PC-3 (cell line): ENCODE measurements at places on chromosomes 16 and 17.

DNA sequence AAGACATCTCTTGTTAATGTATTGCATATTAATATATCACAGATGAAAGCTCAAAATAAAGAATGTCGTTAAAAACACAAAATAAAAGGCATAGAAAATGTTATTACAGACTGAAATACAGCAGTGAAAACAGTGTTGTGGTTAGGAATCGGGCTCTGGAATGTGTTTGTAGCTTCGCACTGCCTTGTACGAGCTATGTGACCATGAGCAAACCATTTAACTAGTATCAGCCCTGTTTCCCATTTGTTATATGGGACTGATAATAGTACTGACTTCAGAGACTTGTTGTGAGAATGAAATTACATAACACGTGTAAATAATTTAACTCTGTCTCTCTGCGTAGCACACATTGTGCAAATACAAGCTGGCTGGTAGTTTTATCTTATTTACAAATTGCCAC, 648 bp upstream of the RBFOX1 start:
- H3K4me1 ChIP-seq = no peaks in the 10 kb centered on the region
- no peak overlapping the region for H3K4me3 ChIP-seq
- no peak overlapping the region for H3K27ac ChIP-seq
- no peaks in the 10 kb centered on the region for H3K36me3 ChIP-seq

DNA sequence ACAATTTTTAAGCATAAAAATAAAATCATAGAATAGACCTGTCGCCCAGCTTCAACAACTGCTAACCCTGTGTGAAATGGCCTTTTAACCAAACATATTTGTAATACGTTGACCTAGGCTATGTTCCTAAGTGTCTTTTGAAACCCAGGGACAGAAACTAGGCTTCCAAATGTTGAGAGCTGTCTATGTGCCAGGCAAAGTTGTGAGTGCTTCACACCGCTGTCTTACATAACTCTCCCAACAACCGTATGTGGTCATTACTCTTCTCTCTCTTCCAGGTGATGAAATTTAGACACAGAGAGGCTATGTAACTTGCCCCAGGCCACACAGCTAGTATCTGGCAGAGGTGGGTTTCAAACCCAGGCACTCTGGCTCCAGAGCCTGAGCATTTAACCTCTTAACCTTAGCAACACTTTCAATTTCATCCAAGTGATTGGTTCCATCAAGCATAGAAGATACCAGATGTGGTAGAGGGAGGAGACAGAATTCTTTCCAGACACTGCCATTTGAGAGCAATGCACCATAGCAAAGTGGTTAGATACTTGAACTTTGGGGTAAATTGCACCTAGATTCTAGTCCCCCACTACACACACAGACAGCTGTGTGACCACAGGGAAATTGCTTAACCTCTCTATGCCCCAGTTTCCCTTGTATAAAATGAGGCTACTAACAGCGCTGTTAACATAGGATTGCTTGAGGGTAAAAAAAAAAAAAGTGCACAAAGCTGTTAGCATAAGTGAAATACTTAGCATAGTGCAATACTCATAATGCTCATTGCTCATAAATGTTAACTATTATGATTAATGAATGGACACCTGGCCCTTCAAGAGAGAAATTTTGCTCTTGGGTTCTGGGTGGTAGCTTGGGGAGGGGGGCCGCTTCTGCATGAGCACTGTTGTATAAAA, 160.6 kb downstream of the IRX3 start:
- H3K27ac ChIP-seq = no peak overlapping the region
- DNase-seq = no peak
- H3K27me3 ChIP-seq = peaks cover 23% of the 10 kb centered on the region; the same call in 1 of the 2 replicates
- H3K36me3 ChIP-seq = no peaks in the 10 kb centered on the region
- H3K4me3 ChIP-seq = no peak overlapping the region

GRCh38 chr17:40536295-40537171, 28.7 kb downstream of the CCR7 start:
- no peak overlapping the region for H3K27ac ChIP-seq
- no peak for DNase-seq
- no peaks in the 10 kb centered on the region for H3K36me3 ChIP-seq
- H3K4me1 ChIP-seq = peaks cover 20% of the 10 kb centered on the region
- no peaks in the 10 kb centered on the region for H3K27me3 ChIP-seq

DNA sequence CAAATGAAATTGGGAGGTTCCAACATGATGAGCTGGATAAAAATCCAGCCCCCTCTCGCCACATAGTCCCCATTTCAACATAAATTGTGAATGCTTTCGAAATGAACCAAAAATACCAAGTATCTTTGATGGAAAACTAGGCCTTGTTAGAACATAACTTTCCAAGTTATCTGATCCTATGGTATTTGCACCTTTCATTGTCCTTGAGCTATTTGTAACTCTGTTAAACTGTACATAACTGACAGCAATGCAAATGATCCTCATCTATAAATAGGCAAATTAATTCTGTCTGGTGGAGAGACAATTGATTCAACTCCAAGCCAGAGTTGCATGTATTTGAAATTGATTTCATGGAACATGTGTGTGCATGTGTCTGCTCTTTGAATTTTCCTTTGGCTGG, 18.2 kb downstream of the CMTM4 start:
- no peak overlapping the region for H3K4me3 ChIP-seq
- peaks cover 11% of the 10 kb centered on the region for H3K4me1 ChIP-seq
- no peaks in the 10 kb centered on the region for H3K36me3 ChIP-seq
- no peaks in the 10 kb centered on the region for H3K27me3 ChIP-seq
- no peak overlapping the region for H3K27ac ChIP-seq

DNA sequence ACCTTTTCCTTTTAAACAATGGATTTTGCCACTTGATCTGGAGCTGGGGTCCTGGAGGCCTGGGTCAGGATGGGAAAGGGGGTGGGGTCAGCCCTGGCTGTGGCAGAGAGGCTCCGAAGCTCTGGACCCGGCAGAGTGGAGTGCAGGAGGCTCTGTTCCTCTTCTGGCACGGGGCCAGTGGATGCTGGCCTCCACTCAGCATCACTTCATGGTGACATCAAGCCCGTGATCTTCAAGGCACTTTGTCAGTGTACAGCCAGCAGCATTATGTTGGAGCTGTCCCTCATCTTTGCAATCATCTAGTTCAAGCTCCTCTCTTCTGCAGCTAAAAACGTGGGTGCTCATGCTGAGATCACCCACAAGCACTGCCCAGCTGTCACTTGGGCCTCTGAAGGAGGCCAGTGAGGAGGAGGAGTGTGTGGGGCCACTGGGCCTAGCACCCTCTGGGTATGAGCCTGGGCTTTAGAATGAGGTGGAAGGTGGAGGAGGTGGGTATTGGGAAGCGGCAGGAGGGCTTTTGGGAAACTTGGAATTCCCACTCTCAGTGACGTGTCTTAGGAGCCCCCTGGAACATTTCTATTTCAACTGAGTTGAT, 45.9 kb upstream of the MGAT5B start:
- H3K27ac ChIP-seq = no peak overlapping the region
- no peaks in the 10 kb centered on the region for H3K4me1 ChIP-seq
- no peaks in the 10 kb centered on the region for H3K36me3 ChIP-seq
- no peak overlapping the region for H3K4me3 ChIP-seq

DNA sequence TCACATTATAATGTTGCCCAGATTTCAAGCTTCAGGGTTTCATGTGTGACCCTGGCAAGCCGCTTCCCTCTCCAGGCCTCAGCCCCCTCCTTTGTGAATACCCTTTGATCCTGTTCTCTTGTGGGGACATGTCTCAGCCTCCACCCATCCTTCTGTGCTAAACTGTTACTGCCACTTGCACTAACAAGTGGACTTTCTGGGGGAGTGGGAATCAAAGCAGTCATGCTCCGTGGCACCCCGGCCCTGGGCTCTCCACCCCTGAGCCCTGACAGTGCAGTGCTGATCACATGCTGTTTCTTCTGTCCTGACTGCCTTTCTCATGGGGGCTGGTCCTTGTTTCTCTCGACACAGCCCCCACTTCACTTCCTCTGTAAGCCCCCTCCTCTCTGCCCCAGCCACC, 9.7 kb upstream of the DCAF7 start:
- H3K36me3 ChIP-seq = no peaks in the 10 kb centered on the region
- DNase-seq = no peak
- no peak overlapping the region for H3K27ac ChIP-seq

- no peaks in the 10 kb centered on the region for H3K4me1 ChIP-seq
- DNase-seq = no peak
- H3K4me3 ChIP-seq = no peak overlapping the region
- no peak overlapping the region for H3K27ac ChIP-seq
Measured at GRCh38 chr17:37197336-37197735, 178.4 kb upstream of the C17orf78 start.

DNA sequence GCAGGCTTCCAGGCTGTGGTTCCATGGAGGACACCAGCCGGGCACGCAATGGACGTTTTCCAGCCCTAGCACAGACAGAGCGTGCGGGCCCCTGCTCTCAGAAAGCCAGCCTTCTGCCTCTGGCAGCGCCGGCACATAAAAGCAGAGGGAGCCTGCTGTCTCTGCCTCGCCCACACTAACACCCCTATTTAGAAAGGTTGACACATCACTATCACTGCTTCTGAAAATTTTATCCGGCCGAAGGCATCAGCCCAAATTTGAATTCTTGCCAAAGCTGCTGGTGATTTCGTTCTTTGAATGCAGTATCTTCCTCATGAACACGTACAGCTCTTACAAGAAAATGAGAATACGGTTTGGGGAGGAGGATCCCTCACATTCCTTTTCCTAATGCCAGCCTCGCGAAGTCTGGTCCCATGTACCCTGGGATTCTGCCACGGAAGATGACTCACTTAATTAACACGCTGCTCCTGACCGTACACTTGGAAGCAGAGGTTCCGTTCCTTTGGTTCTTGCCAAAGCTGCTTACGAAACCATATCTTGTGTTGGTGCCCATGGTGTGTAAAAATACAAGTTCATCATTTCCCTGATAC, 1.3 kb upstream of the RAB11FIP3 start:
- peaks cover 23% of the 10 kb centered on the region for H3K4me1 ChIP-seq
- peak; percentile 76 for DNase-seq
- H3K36me3 ChIP-seq = no peaks in the 10 kb centered on the region
- H3K4me3 ChIP-seq = peak overlapping the region; percentile 70
- no peaks in the 10 kb centered on the region for H3K27me3 ChIP-seq
- no peak overlapping the region for H3K27ac ChIP-seq

GRCh38 chr16:56369202-56369601, 56.1 kb downstream of the AMFR start:
- no peaks in the 10 kb centered on the region for H3K27me3 ChIP-seq
- DNase-seq = no peak
- H3K36me3 ChIP-seq = no peaks in the 10 kb centered on the region; the same call in none of the 2 replicates
- H3K4me1 ChIP-seq = peaks cover 34% of the 10 kb centered on the region
- H3K27ac ChIP-seq = no peak overlapping the region
- no peak overlapping the region for H3K4me3 ChIP-seq

DNA sequence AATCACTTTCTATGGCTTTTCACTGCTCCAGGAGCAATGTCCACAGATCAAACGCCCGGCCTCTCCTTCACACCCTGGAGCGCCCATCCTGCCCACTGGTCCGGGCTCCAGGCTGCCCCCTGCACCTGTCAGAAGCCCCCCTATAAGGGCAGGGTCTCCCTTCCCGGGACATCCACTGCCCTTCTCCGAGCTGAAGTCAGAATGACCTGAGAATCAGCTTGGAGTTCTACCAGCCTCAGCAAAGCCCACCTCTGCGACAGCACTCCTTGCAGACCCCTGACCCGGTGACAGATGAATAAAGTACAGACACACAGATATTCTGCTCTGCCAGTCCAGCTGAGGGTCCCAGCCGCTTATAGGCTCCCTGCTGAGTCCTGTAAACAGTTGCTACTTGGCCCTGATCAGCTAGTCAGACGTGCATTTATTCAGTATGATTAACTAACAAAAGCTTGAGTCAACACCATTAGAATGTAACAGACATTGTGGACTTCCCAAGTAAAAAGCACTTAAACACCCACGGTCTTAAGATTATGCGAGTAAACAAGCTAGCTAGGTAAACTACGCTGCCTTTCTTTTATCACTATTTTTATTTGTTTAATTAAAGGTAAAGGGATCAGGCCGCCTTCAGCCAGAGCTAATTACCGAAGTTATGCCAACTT, 4.8 kb downstream of the SLC7A5 start:
- peak overlapping the region; percentile 24; the same call in 1 of the 2 replicates for H3K4me3 ChIP-seq
- no peaks in the 10 kb centered on the region for H3K27me3 ChIP-seq
- peaks cover 22% of the 10 kb centered on the region for H3K4me1 ChIP-seq
- DNase-seq = peak; percentile 39
- H3K36me3 ChIP-seq = no peaks in the 10 kb centered on the region

- H3K4me1 ChIP-seq = peaks cover 6% of the 10 kb centered on the region; the same call in 1 of the 2 replicates
- H3K27me3 ChIP-seq = no peaks in the 10 kb centered on the region
- no peak overlapping the region for H3K4me3 ChIP-seq
Measured at GRCh38 chr17:40561871-40562611, 3.2 kb downstream of the CCR7 start.

- H3K4me3 ChIP-seq = no peak overlapping the region
- H3K27me3 ChIP-seq = no peaks in the 10 kb centered on the region
- no peak overlapping the region for H3K27ac ChIP-seq
- no peak for DNase-seq
Measured at GRCh38 chr17:35116845-35117244, 2.8 kb downstream of the RAD51D start.

GRCh38 chr17:80960797-80961452, 30.7 kb upstream of the CHMP6 start:
- no peak overlapping the region for H3K27ac ChIP-seq
- no peak overlapping the region for H3K4me3 ChIP-seq
- H3K27me3 ChIP-seq = no peaks in the 10 kb centered on the region
- H3K4me1 ChIP-seq = peaks cover 9% of the 10 kb centered on the region; the same call in 1 of the 2 replicates

- H3K27ac ChIP-seq = peak overlapping the region; percentile 23; the same call in 1 of the 2 replicates
- H3K36me3 ChIP-seq = peaks cover 17% of the 10 kb centered on the region
- H3K27me3 ChIP-seq = no peaks in the 10 kb centered on the region
- H3K4me1 ChIP-seq = peaks cover 17% of the 10 kb centered on the region
Measured at GRCh38 chr16:2773188-2773968, 3.7 kb downstream of the ELOB start.

- no peaks in the 10 kb centered on the region for H3K36me3 ChIP-seq
- H3K27ac ChIP-seq = no peak overlapping the region
- no peak overlapping the region for H3K4me3 ChIP-seq
- no peaks in the 10 kb centered on the region for H3K27me3 ChIP-seq
Measured at GRCh38 chr16:24635900-24636610, 93.4 kb upstream of the TNRC6A start.

GRCh38 chr16:14187517-14188338, 116.6 kb downstream of the MRTFB start:
- no peak for DNase-seq
- no peaks in the 10 kb centered on the region for H3K27me3 ChIP-seq
- no peak overlapping the region for H3K4me3 ChIP-seq

GRCh38 chr16:57258226-57258909, 13.3 kb downstream of the ARL2BP start:
- no peaks in the 10 kb centered on the region for H3K27me3 ChIP-seq
- no peak for DNase-seq
- H3K27ac ChIP-seq = no peak overlapping the region
- no peaks in the 10 kb centered on the region for H3K36me3 ChIP-seq
- peaks cover 26% of the 10 kb centered on the region for H3K4me1 ChIP-seq

DNA sequence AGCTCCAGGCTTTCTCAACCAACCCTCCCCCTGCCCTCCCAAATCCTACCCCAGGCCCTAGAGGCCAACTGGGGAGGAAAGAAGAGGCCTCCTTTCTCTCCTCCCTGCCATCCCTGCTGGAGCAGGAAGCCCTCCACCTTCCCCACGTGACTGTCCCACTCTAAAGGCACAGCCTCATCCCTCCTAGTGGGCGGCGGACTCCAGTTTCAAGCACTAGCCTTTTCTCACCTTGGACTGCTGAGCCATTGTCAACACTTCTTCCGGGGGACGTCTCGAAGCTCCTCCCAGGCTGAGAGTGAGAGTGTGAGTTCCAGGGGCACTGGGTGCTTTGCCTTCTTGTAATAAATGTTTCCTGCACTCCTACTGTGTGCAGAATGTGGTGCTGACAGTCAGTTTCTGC, 21.4 kb upstream of the IRX6 start:
- DNase-seq = no peak
- H3K27me3 ChIP-seq = peaks cover 21% of the 10 kb centered on the region; the same call in 1 of the 2 replicates
- no peak overlapping the region for H3K4me3 ChIP-seq
- H3K27ac ChIP-seq = no peak overlapping the region
- H3K4me1 ChIP-seq = no peaks in the 10 kb centered on the region

GRCh38 chr16:77912617-77913016, 109.7 kb upstream of the CLEC3A start:
- H3K27ac ChIP-seq = no peak overlapping the region
- H3K27me3 ChIP-seq = no peaks in the 10 kb centered on the region
- H3K4me3 ChIP-seq = no peak overlapping the region
